CD4-positive, alpha-beta T cell treated with Interleukin-4 for 1 hour (primary cell): ENCODE measurements at places on chromosomes 16 and 17.

DNA sequence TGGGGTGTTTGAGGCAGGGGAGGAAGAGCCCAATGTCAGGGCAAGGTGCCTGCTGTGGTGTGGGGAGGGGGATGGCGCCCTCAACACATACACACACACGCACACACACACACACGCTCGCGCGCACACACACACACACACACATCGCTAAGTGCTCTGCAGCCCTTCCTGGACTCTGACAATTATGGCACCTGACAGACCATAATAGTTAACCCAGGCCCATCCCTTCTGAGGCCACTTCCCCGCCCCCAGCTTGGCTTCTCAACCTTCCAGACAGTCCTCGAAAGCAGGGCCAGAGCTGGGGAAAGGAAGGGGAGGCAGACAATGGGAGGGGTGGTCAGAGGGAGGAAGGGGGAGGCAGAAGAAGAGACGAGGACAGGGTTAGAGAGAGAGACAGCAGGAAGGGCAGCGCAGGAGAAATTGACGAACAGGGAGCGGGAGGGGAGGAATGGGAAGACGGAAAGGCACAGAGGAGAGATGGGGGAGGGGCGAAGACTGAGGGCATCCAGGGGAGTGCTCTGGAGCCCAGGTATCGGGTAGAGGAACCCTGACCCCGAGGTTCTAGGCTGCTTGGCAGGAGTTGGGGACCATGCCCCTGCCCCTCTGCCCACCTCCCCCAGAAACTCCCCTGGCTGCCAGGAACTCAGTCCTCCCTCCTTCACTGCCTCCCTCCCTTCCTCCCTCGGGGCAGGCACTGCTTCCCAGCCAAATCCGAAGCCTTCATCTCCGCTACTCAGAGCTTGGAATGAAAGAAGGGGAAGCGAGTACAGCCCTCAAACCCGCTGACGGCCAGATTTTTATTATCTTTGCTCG lies 4.0 kb downstream of the SRCIN1 start:
- no peak for DNase-seq

DNA sequence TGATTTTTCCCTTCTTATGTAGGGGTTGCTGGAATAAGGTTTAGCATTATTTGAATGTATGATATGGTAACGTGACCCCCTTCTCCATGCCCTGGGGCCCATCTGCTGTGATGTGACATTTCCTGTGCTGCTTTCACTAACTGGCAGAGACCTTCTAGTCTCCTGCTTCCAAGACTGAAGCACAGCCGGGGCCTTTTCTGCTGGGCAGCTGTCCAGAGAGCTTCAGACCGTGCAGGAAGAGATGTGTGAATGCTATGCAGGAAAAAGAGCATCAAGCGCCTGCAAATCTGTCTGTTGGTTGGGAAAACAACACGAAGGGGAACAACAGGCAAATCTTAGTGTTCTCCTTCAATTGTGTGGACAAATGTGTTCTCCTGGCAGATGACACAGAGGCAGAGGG lies 128.5 kb downstream of the SPACA3 start:
- no peak for DNase-seq

- DNase-seq, result no peak
These were observed 132.2 kb downstream of the SKAP1 start for GRCh38 chr17:48297825-48298224.

- peak; percentile 75 for DNase-seq
These were observed 43.9 kb downstream of the CHD9 start for GRCh38 chr16:53098526-53099317.

DNA sequence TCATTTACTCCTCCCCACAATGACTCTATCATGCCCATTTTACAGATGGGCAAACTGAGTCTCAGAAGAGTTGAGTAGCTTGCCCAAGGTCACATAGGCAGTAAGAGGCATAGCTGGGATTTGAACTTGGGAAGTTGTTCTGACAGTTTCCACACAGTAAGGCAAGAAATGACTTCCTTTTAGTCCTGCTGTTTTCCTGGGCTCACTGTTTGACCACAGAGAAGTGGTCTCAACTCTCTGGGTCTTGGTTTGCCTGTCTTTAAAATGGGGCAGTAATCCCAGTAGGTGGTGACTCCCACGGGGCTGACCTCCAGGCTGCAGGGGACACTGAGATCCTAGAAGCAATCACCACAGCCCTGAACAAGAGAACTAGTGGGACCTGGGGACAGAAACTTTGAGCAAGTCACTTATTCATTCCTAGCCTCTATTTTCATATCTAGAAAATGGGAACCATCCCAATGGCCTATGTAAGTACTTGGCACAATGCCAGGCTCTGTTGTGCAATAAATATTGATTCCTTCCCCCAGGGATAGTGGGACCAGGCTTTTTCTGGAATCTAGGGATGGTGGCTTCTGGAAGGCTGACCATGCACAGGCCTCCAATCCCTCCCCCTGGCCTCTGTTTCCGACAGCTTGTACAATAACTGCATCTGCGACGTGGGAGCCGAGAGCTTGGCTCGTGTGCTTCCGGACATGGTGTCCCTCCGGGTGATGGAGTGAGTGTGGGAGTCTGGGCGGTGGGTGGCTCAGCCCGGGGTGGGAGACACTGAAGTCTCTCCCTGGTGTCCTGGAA lies 20.5 kb downstream of the DEXI start:
- DNase-seq, result no peak

- peak; percentile 65 for DNase-seq
These were observed 5.9 kb downstream of the BBS2 start for GRCh38 chr16:56513972-56514371.

GRCh38 chr17:48623583-48623982 lies 2.6 kb downstream of the HOXB9 start:
- DNase-seq, result no peak

DNA sequence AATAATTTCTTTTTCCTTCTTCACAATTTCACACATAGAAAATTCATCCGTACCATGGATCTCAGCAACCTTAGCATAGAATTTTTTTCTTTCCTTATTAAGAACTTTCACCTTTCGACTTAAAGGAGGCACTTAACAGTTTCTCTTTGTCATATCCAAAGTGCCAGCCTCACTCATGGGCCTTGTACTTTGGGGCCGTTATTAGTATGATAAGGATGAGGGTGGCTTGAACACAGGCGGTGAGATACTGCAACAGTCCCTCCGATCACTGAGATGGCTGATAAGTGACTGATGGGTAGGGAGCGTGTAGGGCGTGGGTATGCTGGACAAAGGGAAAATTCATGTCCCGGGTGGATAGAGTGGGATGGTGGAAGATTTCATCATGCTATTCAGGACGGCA lies 85.3 kb downstream of the OR1D5 start:
- DNase-seq, result no peak

- DNase-seq, result no peak
These were observed 187.0 kb downstream of the SOX9 start for GRCh38 chr17:72307836-72308235.

DNA sequence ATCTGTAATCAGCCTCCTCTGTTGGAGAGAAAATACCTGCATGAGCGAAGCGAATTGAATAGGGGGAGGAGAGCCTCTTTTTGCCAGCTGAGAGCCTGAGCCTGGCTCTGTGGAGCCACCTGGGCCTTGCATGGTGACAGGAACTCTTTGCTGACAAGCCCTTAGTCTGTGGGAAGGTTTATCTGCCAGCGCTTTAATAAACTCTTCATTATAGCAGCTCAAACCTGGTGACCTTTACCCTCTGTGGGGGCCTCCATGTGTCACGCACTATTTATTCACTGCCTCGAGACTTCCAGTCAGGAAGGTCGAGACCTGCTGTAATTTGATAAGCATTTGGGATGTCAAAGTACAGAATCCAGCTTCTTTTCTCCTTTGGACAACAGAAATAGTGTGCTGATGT lies 282.6 kb downstream of the CBLN1 start:
- no peak for DNase-seq

GRCh38 chr17:78774956-78775571 lies 7.0 kb downstream of the CYTH1 start:
- DNase-seq, result peak; percentile 72

DNA sequence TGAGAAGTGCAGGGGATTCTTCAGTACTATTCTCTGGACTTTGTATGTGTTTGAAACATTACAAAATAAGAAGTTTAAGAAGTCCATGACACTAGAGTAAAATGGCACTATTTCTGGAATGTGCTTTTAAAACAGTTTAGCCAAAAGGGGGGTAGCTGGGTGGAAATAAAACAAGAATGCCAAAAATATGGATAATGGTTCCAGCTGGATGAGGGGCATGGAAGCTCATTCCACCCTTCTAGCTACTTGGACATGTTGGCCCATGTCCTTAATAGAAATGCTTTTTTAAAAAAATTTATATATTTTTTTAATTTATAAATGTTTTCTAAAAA lies 13.1 kb downstream of the ZC3H7A start:
- DNase-seq, result no peak

- DNase-seq, result peak; percentile 26
These were observed 11.0 kb downstream of the CSF3 start for GRCh38 chr17:40025991-40026815.

DNA sequence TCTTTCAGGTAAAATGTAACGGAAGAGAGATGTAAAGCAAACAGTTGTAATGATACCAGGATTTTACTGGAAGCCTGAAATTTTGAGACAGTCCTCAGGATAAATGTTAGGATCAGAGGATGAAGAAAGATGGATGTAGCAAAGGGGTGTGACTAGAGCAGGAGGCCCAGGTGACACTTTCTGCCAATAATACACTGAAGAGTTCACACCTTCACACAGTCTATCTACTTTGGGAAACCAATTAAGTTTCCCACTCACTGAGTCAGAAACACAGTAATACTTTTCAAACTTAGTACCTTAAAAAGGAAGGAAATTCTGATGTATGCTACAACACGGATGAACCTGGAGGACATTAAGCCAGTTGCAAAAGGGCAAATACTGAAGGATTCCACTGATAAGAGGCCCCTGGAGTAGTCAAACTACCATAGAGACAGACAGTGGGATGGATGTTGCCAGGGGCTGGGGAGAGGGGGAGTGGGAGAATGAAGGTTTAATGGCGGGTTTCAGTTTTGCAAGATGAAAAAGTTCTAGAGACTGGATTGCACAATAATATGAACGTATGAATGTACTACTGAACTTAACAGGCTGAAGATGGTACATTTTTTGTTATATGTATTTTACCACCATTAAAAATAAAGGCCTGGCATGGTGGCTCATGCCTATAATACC lies 62.3 kb downstream of the CYTH1 start:
- DNase-seq, result no peak

- no peak for DNase-seq
These were observed 233.4 kb downstream of the STX8 start for GRCh38 chr17:9342225-9342624.

GRCh38 chr16:4272114-4272956 lies 488 bp downstream of the TFAP4 start:
- DNase-seq, result peak; percentile 41

DNA sequence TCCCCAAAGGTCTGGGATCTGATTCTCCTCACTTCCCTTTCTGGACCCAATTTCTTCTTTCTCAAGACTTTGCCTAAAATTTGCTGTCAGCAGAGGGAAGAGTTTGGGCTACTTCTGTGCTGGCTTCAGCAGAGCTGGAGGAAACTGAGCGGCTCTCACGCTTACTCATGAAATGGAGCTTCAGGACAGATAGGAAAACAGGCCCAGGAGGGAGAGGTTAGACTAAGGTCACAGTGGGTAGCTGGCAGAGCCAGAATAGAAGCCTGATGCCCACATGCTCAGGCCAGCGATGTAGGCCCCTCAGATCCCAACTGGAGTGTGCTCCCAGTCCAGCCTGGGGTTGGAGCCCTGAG lies 593 bp downstream of the SLC38A7 start:
- DNase-seq, result no peak

- peak; percentile 48 for DNase-seq
These were observed 13.5 kb upstream of the ABAT start for GRCh38 chr16:8660841-8661301.

GRCh38 chr17:81166033-81166492 lies at the start of gene AATK:
TSS of gene AATK (minus strand) at chr17:81166221. CDS start at chr17:81165992, 229 bp downstream.
- DNase-seq, result no peak

DNA sequence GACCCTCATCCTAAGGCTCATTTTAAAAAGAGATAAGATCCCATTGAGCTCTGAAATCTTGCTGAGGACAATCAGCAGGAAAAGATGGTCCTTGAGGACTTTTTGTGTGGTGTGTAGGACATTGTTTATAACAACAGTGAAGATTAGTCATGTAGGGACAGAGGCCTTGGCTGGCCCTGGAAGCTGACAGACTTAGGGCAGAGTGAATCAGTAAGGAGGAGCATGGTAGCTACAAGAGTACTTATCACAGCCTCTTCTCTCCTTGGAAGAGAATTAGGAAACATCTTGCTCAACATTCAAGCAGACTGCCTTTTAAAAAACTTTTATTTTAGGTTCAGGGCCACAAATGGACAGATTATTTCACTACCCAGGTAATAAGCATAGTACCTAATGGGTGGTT lies 665.9 kb upstream of the SALL1 start:
- no peak for DNase-seq

DNA sequence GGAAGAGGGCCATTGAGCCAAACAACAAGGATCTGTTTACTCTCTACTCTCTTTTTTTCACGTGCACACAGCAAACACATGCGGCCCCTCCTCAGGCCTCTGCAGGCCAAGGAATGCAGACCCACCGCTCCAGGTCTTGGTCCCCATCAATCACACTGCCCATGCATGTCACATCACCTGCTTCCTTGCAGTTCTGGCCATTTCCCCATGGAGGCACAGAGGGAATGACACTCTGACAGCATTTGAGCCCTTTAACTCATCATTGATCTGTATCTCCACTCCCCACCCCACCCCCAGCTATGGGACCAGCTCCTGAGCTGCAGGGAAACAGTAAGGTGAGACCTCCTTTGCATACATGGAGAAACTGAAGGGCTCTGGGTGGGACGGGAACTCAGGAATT lies 45.9 kb upstream of the MEIOC start:
- no peak for DNase-seq

- DNase-seq, result no peak
These were observed 30.3 kb upstream of the SRCIN1 start for GRCh38 chr17:38636054-38636453.

DNA sequence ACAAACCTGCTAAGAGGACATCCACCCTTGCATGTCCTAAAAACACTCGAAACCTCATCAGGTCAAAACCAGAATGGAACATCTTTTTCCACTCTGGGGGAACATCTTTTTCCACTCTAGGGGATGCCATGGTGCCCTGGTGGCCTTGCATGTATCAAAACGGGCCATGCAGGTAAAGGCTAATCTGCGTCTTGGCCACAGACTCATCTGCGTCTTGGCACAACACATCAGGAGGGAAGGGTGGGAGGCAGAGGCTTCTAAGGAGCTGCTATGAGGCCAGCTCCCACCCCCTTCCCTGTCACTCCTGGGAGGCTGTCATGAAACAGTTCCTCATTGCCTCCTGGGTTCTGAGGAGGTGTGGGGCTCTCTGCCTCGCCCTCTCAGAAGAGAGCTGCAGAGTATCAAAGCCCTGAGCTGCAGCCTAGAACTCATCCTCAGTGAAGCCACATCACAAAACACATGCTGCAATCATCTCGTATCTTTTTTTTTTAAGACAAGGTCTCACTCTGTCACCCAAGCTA lies 27.6 kb downstream of the PARN start:
- DNase-seq, result no peak
